ENCODE measurements at places on chromosomes 5 and 9.

GRCh38 chr9:120388003-120388855, 191.7 kb downstream of the CDK5RAP2 start:
- no peak for DNase-seq

GRCh38 chr5:163595932-163596607, 90.7 kb downstream of the MAT2B start:
- DNase-seq: no peak

GRCh38 chr9:70947511-70947910, 173.9 kb downstream of the TRPM3 start:
- no peak for DNase-seq

DNA sequence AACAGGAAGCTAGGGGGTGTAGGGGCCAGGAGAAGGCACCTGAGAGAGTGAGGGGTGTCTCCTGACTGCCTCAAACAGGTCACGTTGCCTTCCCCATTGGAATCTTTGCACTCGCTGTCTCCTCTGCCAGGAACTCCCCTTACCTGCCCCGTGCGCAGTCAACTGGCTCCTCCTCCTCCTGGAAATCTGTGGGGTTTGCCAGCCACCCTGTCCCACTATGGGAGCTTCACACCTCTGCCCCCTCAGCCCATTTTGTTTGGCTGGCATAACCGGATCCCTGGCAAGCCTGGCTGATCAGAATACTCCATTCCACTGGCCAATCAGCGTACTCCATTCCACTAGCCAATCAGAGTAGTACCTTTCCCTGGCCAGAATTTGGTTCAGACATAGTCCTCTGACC, 10.4 kb upstream of the SLC34A1 start:
- no peak for DNase-seq

GRCh38 chr9:100090880-100091279, 7.9 kb downstream of the ERP44 start:
- DNase-seq: no peak

DNA sequence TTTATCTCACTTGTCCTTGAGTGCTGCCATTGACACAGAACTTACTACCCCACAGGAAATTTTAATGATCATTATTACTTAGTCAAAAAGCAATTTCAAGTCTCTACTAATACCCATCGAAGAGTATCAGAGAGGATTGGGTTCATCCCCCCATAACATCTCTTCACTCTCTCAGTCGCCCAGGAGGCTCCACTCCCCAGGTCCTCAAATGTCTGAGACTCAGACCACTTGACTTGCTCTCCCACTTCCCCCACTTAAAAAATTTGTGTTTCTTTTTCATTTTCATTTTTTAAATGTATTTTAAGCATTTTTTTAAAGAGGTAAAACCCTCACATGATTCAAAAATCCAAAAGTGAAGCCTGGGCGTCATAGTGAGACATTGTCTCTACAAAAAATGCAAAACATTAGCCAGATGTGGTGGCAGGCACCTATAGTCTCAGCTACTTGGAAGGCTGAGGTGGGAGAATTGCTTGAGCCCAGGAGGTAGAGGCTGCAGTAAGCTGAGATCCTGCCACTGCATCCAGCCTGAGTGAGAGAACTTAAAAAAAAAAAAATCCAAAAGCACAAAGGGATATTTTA, 56.8 kb upstream of the TRAF1 start:
- DNase-seq: no peak

DNA sequence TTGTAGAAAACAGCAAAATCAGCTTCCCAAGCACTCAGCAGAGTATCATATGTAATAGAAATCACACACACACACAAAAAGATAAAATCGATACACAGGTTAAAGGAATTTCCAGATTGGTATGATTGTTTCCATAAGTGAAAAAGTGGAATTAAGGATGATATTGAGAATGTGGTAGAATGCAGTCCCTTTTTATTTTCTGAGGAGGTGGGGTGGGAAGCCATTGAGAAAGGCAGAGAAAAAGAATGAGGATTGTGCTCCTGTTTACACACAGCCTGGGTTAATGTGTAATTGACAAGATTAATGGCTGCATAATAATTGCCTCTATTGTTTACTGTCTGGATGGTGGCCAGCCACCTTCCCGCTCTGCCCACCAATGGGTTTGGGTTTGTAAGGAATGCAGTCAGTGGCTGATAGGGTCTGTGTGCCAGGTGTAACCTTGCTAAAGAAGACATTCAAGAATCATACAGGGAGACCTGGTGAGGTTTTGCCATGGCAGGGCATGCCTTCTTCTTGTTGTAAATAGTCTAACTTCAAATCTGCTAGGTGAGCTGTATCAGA, 177.2 kb upstream of the MAP3K1 start:
- no peak for DNase-seq

DNA sequence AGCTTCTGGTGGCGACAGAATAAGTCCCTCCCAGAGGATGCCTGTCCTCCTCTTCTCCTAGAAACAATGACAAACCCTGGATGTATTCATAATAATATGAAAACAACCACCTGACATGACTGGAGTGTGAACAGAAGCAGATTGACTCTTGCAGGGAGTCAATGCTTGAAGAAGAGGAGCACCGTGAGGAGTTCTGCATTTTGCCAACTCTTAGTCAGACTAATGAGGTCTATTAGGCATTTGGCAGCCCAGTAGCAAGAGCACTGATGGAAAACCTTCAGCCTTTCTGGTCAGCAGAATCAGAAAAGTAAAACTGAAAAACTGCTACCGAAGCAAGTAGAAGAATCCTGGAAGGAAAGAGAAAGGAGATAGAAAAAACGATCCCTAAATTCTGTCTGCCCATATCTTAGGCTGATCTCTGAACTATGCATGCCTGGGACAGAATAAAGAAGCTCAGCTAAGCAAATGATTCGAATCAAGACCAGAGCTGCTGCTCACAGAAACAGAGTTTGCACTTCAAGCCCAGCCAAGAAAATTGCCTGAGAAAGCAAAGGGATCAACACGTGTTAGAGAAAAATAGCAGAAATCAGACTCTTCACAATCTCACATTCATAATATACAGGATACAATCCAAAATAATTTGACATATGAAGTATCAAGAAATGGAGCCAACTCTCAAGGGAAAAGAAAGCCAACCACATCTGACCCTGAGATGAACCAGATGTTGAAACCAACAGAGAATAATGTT, 69.5 kb upstream of the OSMR start:
- DNase-seq: no peak

GRCh38 chr9:34457266-34458012, 931 bp downstream of the FAM219A start:
- DNase-seq: no peak

DNA sequence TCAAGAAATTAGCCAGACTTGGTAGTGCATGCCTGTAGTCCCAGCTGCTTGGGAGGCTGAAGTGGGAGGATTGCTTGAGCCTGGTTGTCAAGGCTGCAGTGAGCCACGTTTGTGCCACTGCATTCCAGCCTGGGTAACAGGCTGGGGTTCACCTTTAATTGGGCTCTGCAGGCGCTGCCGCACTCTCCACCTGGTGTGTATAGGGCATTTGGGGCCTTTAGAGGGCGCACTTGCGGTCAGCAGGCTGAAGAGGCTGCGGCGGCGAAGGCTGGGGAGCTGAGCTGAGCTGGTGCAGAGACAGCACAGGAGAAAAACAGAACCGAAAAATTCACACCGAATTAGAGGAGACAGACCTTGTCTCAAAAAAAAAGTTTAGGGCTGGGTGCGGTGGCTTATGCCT, 31.2 kb downstream of the CDK7 start:
- DNase-seq: no peak

DNA sequence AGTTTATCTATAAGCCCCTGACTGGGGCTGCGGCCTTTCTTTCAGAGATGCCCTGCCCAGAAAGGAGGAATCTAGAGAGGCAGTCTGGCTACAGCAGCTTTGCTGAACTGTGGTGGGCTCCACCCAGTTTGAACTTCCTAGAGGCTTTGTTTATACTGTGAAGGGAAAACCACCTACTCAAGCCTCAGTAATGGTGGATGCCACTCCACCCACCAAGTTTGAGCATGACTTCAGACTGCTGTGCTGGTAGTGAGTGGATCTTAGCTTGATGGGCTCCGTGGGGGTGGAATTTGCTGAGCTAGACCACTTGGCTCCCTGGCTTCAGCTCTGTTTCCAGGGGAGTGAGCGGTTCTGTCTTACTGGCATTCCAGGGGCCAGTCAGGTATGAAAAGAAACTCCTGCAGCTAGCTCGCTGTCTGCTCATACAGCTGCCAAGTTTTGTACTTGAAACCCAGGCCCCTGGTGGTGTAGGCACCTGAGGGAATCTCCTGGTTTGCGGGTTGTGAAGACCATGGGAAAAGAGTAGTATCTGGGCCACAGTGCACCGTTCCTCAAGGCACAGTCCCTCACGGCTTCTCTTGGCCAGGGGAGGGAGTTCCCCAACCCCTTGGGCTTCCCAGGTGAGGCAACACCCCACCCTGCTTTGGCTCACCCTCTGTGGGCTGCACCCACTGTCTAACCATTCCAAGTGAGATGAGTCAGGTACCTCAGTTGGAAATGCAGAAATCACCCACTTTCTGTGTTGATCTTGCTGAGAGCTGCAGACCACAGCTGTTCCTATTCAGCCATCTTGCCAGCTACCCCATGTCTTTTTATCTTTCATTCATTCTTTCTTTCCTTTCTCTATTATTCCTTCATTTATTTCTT, 211.8 kb upstream of the C9orf72 start:
- DNase-seq: no peak

GRCh38 chr9:127119320-127119709, 3.1 kb downstream of the ANGPTL2 start:
- DNase-seq: no peak

DNA sequence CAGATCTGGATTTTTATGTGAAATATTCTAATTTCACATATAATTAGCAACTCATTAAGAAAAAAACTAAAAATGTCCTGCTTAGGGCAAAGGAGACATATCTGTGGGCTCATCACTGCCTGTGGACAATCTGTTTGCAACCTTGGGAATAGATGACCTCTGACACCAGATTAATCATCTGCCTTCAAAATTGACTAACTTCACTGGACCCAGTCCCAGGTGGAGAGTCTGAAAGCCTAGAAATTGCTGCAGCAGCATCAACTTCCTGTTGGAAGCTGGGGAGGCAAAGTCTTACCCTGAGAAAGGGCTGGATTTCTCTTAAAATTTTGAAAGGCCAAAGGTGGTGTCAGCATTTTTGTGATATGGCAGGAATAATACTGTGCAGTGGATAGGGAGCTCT, 76.3 kb upstream of the TNC start:
- DNase-seq: no peak

- DNase-seq: no peak
Measured at GRCh38 chr9:133919253-133920115, 72.6 kb downstream of the VAV2 start.

- no peak for DNase-seq
Measured at GRCh38 chr9:134026581-134026980, 1.3 kb downstream of the BRD3OS start.

DNA sequence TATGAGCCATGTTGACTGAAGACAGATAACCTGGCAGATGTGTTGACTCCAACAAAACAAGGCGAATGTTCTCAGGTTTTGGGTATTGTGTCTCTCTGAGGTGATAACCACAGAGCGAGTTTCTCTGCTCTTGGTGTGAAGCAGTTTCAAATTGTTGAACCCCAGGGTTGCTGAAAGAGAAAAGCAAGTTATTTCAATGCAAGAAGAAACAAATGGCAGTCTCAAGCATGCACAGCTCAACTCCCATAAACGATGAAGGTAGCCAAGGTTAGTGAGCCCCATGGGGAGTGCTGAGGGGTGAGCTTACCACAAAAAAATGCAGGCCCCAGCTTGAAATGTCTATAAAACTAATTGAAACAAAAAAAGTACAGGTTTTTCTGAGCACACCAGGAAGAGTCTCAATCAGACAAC, 220.8 kb upstream of the DAPK1 start:
- no peak for DNase-seq

DNA sequence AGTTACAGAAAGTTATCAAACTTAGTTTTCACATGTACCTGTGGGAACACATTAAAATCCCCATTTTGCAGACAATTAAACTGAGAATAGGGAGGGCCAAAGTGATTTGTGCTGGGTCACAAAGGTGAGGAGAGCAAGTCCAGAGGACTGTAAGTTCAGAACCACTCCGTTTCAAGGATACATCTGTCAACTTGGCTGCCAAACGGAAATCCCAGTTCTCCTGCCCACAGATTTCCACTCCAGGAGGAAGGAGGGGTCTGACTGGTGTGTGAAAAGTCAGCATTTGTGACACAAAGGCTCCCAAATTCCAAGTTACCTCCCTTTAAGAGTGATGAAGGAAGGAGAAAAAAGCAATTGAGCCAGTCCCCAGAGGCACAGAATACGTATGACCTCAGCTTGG, 42.3 kb downstream of the PRELID2 start:
- no peak for DNase-seq

- DNase-seq: no peak
Measured at GRCh38 chr5:11897781-11898180, 6.5 kb downstream of the CTNND2 start.

- no peak for DNase-seq
Measured at GRCh38 chr5:179814090-179814489, 6.6 kb upstream of the SQSTM1 start.

GRCh38 chr5:74685979-74686631, 1.1 kb downstream of the HEXB start:
- DNase-seq: no peak

GRCh38 chr9:35553670-35554543, 51.2 kb upstream of the TESK1 start:
- no peak for DNase-seq

GRCh38 chr9:87513880-87514535, 16.3 kb downstream of the DAPK1 start:
- DNase-seq: no peak

DNA sequence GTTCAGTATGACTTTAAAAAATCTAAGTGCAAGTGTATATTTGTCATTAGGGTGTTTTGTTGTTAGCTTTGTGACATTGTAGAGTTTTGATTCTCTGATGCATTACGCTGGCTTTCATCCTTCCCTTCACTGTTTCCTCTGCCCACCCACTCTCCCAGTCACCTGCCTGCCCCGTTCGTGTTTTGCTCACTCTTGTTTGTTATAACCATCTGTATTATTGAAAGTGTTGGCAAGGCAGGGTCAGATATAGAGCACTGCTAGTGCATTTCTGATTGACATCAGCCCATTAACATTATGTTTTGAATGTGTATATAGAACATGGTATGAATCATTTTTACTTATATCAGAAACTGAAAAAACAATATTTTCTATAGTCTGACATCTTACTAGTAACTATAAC, 27.3 kb downstream of the SCGB3A1 start:
- no peak for DNase-seq

- DNase-seq: no peak
Measured at GRCh38 chr9:71223953-71224538, 102.6 kb upstream of the TRPM3 start.

DNA sequence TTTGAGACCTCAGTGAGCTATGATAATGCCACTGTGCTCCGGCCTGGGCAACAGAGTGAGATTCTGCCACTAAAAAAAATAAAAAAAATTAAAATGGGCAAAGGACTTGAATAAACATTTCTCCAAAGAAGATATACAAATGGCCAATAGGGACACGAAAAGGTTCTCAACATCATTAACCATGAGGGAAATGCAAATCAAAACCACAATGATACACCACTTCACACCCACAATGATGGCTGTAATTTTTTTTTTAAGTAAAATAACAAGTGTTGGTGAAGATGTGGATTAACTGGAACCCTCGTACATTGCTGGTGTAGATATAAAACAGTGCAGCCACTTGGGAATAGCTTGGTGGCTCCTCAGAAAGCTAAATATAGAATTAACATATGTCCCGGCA, 68.0 kb downstream of the SIL1 start:
- no peak for DNase-seq

All from activated T-helper 9 cell treated with anti-CD3 and anti-CD28 coated beads, Interleukin-2, amount 50 U/mL, for 16 hours (primary cell).